ENCODE measurements at places on chromosomes 11 and 22.

DNA sequence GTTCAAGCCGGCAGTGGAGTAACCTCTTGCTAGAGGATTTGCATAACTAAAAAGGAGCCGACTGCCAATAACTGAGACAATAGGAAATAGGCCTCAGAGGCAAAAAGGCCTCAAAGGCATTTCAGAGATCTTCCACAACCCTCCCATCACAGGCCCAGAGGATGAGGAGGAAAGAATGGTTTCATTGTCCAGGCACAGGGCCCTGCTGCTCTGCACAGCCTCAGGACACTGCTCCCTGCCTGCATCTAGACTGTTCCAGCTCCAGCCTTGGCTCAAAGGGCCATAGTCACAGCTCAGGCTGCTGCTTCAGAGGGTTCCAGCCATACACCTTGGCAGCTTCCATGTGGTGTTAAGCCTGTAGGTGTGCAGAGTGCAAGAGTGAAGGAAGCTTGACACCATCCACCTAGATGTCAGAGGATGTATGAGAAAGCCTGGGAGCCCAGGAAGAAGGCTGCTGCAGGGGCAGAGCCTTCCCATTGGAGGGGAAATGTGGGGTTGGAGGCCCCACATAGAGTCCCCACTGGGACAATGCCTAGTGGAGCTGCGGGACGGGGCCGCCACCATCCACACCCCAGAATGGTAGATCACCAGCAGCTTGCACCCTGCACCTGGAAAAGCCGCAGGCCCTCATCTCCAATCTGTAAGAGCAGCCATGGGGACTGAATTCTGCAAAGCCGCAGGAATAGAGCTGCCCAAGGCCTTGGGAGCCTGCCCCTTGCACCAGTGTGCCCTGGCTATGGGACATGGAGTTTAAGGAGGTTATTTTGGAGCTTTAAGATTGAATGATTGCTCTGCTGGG lies 8.2 kb upstream of the LRP5 start:
- no peak for DNase-seq

DNA sequence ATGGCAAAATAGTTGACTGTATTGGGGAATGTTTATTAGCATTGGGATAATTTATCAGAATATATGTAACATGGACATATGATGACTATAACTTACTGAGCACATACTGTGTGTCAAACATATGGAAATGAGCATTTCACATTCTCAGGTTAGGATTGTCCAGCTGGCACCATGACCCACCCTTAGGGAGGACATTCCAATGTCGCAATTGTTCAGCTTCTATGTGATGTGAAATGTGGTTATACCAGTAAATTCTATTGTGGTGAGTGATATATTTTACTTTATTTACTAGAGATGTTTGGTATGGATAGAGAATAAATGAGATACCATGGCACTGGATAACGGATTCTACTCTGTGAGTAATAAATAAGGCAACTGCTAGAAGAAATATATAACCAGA lies 50.4 kb downstream of the OR4A47 start:
- DNase-seq: no peak

DNA sequence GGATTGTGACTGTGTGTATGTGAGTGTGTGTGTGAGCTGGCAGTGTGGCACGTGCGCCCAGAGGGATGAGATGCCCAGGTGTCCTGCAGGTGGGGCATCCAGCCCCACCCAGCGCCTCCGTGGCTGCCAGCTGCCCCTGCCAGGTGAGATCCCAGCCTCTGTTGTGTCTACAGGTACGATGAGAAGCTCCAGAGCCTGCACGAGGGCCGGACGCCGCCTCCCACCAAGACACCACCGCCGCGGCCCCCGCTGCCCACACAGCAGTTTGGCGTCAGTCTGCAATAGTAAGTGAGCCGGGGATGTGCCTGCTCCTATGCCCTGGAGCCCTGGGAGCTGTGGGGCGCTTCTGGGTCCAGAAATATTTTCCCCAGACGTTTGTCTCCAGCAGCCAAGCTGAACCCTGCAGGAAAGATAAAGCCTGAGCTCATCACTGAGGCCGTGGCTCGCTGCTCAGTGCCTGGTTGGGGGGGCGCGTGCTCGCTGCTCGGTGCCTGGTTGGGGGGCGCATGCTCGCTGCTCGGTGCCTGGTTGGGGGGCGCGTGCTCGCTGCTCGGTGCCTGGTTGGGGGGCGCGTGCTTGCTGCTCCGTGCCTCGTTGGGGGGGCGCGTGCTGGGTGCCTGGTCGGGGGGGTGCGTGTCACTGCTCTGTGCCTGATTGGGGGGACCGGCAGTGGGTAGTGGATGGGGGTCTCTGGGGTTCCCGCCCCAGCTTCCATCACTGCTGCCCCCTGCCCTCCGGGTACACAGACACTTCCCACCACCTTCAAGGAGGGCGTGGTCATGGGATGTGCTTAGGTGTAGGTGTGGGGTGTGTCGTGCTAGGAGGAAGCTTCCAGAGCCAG lies 73.2 kb downstream of the ARHGAP8 start:
- no peak for DNase-seq

- DNase-seq: no peak
These were observed 78.9 kb downstream of the PDE2A start for GRCh38 chr11:72595292-72595684.

DNA sequence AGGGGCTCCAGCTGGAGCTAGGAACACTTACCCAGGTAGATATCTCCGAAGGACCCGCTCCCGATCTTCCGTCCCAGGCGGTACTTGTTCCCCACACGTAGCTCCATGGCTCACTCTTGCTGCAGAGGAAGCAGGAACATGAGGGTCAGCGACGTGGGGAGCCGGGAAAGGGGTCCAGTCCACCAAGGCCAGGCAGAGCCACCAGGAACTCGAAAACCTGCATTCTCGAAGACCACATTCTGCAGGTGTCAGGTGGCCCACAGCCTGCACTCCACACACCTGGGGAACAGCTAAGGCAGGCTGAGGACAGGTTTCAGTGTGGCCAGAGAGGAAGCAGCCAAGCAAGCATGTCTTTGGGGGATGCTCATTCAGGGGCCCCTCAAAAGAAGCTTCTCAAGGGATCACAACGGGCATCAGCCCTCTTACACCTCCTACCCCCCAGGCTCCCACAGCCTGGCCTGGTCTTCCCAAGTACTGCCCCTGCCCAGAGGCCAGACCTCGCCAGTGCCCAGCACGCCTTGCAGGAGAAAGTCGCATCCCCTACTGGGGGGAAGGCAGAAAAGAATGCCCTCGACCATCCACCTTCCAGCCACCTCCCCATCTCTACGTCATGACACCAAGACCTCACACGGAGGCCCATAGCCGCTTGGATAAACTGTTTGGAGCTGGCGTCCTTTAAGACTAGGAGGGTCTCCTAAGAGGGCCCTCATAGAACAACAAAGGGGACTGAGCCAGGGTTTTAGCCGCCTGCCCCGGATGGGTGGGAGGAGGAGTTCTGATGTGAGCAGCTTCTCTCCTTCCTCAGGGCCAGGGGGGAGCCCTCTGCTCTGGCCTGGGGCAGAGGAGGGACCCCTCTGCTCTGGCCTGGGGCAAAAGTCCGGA lies 2.9 kb downstream of the CSNK1E start:
- no peak for DNase-seq

- DNase-seq: no peak
These were observed 51.8 kb upstream of the LMO1 start for GRCh38 chr11:8315463-8315862.

DNA sequence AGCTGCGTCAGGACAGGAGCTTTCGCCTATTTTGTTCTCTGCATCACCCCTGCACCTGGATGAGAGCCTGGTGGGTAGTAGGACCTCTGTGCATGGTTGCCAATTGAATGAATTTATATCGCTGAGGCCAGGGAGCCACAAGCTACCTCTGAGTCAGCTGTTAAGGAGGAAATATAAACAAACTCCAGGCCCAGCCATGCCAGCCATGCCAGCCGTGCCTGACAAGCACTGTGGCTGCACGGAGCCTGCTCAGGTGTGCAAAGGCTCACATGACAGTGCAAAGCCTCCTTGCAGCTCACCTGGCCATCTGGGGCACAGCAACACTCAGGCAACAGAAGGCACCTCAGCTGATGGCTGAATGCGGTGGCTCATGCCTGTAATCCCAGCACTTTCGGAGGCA lies 33.7 kb upstream of the LINC01488 start:
- DNase-seq: no peak

- no peak for DNase-seq
These were observed 245.4 kb downstream of the BUD13 start for GRCh38 chr11:116527180-116527991.

DNA sequence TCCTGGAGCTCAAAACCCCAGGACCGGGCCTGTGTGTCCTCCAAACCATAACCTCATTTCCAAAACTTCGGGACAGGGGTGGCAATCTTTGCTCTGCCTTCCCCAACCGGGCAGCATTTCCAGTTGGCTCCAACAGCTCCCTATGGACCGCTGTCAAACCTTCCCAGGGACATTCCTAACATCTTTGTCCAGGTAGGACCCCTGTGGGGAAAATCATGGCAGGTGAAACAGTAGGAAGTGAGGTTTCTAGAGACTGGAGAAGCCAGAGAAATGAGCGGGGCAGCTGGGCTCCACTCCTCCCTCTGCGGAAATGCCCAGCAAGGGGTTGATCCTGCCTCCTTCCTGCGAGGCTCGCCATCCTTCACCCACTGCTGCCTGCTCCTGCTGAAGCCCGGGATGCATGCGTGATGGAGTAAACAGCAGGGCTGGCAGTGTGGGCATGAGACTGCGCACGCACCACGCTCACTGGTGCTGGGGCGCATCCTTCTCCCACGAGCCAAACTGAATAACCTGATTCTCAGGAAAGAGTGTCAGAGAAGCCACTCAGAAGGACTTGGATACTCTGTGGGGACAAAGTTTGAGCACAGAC lies 136.4 kb downstream of the BUD13 start:
- DNase-seq: no peak

DNA sequence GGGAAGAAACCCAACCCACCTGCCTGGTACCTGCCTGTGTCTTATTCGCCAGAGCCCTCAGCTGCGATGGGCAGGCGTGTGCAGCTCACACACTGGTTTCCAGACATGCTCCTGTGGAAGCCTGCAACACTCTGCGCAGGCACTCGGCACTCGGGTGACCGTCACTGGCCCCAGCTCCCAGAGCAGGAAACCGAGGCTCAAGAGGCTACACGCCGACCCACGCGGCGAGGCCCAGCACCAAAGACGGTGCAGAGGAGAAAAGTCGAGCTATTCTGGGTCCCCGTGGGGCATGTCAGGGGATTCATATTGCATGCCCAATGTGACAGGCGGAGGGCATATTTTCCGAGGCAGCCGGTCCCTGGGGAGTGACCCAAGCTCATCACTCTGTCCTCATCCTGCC lies 11.6 kb upstream of the FGF19 start:
- no peak for DNase-seq

DNA sequence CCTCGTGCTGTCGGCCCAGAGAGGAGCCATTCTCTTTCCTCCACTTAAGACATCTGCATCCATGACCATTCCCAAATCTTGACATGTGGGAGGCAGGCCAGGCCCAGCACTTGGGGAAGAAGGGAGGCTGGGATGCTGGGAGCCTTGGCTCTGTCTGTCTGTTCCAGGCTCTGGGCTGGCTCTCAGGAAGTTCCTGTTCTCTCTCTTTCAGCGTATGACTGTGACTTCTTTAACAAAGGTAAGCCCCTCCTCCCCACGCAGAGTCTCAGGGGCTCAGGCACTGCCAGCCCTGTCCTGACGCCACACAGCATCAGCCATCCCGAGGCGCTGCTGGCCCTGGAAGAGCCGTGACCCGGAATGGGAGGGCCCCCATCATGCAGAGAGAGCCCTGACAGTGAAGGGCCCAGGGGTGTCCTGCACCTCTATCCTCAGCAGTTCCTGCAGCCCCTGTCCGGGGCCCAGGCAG lies 52.4 kb downstream of the OTOG start:
- DNase-seq: peak; percentile 41

DNA sequence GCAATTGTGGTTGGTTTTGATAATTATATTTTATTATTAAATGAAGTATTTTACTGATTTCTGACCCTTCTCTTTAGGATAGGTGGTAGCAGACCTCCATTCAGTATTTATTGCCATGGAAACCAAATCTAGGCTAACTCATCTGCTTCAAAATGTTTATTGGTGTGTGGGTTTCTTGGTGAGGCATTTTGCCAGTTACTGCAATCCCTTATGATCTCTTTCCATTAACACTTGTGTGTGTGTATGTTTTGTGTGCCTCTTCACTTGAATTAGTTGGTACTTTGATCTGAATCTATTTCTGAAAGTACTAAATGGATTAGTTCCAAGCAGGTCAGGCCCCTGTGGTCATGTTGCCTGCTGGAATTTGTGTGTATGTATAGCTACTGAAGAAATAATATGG lies 184.4 kb upstream of the C11orf87 start:
- DNase-seq: no peak

- DNase-seq: no peak
These were observed 83.9 kb upstream of the TIMP3 start for GRCh38 chr22:32717337-32718240.

DNA sequence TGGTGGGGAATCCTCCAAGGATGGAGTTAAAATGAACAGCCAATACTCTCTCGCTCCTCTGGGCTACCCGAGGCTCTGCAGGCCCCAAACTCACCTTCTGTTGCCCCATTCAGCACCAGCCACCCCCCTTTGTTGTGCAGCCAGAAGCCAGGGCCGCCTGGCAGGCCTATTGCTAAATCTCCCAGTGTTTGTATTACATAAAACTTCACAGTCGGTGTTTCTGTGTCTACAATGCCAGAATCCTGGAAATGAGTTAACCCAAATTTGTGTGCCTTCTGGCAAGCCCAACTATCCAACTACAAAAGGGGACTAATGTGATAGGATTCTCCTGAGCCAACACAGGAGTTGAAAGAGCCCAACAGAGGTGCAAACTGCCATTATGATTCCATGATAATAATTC lies 9.3 kb downstream of the KCNJ5 start:
- no peak for DNase-seq

DNA sequence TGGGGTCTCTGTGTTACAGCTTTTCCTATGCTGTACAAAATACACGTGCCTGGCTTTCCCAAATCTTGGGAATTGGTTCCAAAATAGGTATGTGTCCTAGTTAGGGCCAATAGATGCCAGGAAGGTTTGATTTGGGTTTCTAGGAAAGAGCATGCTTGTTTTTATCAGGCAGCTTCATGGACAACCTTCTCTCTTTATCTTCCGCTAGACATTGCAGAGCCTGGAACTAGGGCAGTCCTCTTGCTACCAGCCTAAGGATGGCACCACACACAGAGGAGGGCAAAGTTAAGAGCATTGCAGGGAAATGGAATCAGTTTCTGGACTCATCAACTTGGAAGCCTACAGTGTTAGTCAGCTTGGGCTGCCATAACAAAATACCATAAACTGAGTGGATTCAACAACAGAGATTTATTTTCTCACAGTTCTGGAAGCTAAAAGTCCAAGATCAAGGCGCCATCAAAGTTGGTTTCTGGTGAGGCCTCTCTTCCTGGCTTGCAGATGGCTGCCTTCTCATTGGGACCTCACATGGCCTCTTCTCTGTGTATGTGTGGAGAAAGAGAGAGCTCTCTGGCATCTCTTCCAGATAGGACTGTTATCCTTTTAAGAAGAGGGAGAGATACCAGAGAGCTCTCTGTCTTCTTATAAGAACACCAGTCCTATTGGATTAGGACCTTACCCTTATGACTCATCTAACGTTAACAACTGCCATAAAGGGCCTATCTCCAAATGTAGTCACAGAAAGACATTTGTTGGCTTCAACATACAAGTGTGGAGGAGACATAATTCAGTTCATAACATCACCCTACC lies 27.3 kb upstream of the CREB3L1 start:
- no peak for DNase-seq

GRCh38 chr11:3022982-3023381 lies 30.9 kb upstream of the NAP1L4 start:
- DNase-seq: no peak

All from activated effector memory CD4-positive, alpha-beta T cell treated with anti-CD3 and anti-CD28 coated beads, Interleukin-2, amount 50 U/mL, for 16 hours (primary cell).